ENCODE measurements at places on chromosomes 3 and 15.

GRCh38 chr15:49212897-49213296 lies 42.9 kb downstream of the GALK2 start:
- DNase-seq, result no peak

DNA sequence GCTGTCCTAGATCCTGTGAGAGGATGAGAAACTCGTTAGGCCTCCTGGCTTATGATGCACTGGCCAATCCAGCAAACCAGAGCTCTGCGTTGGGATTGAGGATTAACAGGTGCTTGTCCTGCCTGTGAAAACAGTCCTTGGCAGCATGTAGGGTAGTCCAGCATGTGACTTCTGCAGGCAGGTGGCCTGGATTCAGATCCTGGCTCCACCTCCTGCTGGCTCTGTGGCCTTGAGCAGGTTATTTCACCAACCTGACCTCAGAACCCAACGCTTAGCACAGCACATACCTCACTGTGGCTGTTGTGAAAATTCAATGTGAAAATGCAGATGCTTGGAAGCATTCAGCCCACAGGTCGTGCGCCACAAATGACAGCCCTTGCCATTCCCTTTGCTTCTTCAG lies 33.6 kb downstream of the PLA2G4D start:
- no peak for DNase-seq

DNA sequence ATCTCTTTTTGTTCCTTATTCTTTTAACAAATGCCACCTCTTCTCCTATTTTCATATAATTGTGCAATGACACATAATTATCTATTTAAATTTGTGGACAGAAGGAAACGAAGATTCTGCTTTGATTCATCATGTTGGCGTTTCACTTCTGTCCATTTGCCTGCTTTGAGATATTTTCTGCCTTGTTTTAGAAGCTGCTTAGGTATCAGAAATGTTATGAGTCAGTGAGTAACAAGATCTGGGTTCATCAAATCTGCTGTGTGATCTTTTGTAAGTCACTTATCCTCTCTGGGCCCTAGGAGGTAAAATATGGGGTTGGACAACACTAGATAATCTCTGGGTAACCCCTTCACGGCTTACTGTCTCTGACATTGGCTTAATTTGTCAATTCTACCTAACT lies 7.3 kb upstream of the MINDY4B start:
- no peak for DNase-seq

GRCh38 chr3:51403675-51404074 lies 12.6 kb downstream of the RBM15B start:
- DNase-seq, result no peak

GRCh38 chr3:34394978-34395748 lies 596.7 kb downstream of the PDCD6IP start:
- no peak for DNase-seq

- DNase-seq, result no peak
Measured at GRCh38 chr15:58698887-58699641, 50.4 kb downstream of the ADAM10 start.

- no peak for DNase-seq
Measured at GRCh38 chr3:177948716-177949425, 587.4 kb upstream of the KCNMB2 start.

DNA sequence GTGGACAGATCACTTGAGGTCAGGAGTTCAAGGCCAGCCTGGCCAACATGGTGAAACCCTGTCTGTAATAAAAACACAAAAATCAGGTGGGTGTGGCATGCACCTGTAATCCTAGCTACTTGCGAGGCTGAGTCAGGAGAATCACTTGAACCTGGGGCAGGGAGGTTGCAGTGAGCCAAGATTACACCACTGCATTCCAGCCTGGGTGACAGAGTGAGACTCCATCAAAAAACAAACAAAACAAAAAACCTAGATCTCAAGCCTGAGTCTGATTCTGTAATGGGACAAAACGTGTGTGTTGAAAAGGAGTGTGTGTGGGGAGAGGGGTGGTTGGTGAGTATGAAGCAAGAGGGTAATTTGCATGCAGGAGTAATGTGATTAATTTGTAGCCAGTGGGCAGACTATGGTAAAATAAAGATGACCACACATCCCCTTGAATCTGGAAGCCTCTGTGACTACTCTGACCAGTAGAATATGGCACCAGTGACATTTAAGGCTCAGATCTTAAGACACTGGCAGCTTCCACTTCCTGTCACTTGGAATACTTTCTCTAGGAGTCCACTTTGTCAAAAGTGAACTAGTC lies 18.4 kb upstream of the OPA1 start:
- no peak for DNase-seq

- DNase-seq, result no peak
Measured at GRCh38 chr15:58951388-58952007, 18.0 kb upstream of the SLTM start.

- DNase-seq, result no peak
Measured at GRCh38 chr15:60752973-60753720, 274.2 kb upstream of the ICE2 start.

DNA sequence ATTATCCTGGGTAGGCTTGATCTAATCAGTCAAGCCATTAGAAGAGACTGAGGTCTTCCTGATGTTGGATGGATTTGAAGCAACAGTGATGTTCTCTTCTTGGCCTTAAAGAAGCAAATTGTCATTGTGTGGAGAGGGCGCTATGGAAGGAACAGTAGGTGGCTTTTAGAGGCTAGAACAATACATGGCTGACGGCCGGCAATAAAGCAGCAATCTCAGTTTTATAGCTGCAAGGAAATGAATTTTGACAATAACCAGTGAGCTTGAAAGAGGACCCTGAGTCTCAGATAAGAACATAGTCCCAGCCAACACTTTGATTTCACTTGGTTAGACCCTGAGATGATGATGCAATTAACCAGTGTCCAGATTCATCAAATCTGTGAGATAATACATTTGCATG lies 302.1 kb downstream of the NSUN3 start:
- DNase-seq, result no peak

- no peak for DNase-seq
Measured at GRCh38 chr3:192825657-192826200, 91.9 kb downstream of the MB21D2 start.

DNA sequence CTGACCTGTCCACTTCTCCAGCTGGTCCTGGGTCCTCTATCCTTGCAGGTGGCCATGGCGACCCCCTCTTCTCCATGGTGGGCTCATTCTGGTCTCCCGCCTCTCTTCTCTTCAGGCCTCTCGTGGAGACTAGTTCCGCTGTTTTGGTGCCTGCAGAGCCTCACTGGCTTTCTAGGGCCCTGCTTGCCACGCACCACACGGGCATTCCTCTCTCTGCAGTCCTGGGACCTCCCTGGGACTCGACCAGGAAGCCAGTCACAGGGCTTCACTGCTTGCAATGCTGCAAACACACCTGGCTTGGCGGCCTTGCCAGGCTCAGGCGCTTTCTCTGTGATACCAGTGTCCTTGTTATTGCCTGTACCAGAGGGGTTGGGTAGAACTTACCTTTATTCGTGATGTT lies 9.1 kb downstream of the SLC28A1 start:
- no peak for DNase-seq

GRCh38 chr3:128709506-128710210 lies 16.3 kb upstream of the RAB7A start:
- no peak for DNase-seq

- DNase-seq, result peak; percentile 3
Measured at GRCh38 chr15:57591822-57592367, at the start of gene MYZAP. Gene MYZAP, plus strand, starts transcription at chr15:57591904. Its CDS starts 131 bp downstream, at chr15:57592035.

DNA sequence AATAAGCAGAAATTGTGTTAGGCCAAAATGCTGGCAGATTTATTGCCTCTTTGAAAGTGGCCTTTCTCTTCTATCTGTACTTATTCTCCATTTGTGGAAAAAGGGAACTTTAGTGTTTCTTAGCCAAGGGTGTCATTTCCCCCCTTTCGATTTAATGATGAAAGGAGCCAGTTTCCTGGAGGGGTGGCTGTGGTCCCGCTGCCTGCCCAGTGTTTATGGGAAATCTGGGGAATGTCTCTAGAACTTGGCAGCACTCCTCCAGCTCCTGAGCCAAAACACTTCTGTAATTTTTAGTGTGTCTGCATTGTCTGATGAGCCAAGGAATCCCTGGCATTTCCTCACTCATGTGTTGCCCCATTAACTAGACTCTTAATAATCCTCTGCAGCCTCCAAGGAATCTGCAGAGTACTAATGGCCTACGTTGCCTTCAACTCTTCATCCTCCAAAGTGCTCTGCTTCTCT lies 448.8 kb downstream of the GRM7 start:
- DNase-seq, result no peak

GRCh38 chr3:56788521-56788920 lies 13.2 kb downstream of the ARHGEF3 start:
- no peak for DNase-seq

DNA sequence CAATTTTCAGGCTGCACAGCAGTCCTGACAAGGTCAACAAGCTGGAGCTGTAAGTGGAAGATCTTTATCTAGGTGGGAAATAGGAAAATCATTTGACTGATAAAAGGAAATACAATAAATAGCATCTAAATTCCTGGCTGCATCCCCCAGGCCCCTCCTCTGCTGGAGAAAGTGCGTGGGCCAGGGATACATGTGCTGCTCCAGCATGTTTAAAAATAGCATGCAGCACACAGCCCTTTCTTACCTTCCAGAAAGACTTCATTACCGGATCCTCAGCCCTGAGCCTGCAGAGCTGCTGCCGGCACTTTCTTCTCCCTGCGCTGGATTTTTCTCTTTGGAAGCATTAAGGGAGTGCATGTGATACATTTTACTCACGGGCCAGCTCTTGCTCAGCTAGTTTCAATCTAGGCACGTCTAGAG lies 77.3 kb downstream of the HMG20A start:
- no peak for DNase-seq

DNA sequence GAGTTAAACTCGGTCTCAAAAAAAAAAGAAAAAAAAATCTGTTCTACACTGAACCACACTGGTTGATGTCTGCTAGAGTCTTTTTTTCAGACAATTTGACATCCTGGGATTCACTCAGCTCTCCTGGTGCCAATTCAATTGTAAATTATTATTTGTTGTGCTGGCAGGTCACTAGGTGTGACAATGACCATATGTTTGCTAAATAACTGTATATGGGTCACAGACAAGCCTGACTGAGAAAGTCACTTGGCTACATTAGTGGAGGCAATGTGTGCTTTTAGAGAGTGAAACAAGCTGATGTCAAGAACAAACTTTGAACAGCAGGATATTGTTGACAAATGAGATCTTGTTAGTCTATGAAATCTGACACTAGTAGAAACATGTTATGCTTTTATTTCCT lies 1379.1 kb downstream of the ZPLD1 start:
- no peak for DNase-seq

DNA sequence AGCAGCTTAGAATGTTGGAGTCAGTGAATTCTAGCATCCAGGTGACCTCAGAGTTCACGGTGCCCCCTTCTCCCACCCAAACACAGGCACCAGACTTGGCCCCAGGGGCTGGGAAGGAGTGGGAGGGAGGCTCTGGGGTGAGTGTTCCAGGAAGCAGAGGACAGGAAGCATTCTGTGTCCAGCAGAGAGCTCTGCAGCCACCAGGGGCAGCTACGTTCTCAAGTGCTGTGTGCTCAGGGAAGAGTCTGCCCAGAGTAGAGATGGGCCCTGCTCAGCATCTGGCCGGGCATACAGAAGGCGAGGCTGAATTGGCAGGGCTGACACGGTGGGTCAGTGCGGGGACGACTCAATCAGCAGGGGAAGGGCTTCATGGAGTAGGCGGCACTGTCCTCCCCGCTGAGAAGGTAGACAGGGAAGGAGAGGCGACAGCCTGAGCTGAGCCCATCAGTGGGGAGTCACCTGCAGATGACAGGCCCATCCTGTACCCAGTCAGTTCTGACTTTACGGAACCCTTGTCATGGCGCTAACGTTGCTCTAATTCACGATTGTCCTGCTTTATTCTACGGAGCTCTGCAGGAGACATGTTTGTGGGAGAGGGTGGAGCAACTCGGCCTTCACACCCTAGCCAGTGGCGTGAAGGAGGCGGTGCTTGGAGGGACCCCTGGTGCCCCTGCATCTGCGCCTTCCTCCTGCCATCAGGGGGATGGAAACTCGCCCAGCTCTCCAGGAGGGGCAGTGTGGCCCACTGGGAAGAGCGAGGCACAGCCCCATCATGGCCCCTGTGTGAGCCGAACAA lies 82.2 kb downstream of the C3orf70 start:
- DNase-seq, result no peak

GRCh38 chr15:77980098-77980497 lies 97.4 kb downstream of the TBC1D2B start:
- no peak for DNase-seq

DNA sequence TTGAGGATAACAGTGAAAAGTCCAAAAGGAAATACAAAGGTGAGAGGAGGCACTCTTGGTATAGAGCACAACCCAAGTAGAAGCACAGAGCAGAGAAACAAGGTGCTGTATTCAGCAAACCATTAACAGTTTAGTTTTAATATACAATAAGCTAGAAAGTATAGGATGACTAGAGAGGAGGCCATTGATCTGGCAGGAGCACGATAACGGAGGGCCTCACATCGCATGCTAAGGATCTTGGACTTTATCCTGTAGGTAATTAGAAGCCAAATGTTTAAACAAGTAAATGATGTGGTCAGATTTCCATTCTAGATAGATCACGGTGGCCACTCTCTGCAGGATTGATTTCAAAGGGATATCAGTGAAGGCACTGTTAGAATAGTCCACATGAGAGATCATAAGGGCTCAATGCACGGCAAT lies 935.0 kb downstream of the ROBO1 start:
- no peak for DNase-seq

- DNase-seq, result no peak
Measured at GRCh38 chr15:71469413-71469812, 340.9 kb upstream of the NR2E3 start.

- no peak for DNase-seq
Measured at GRCh38 chr3:166444336-166444735, 607.1 kb upstream of the BCHE start.

DNA sequence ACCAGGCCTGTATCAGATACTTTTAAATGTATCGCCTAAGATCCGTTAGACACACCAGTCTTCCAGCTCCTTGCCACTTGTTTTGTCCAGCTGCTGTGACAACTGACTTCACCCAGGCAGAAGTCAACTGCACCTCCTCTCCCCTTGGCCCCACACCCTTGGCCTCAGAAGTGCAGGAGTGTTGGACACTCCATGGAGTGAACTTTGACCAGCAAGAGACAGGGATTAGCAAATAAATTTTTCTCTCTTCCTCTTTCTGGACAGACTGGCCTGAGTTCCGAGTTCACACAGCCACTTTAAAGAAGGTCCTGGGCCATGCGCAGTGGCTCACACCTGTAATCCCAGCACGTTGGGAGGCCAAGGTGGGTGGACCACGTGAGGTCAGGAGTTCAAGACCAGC lies 2.9 kb upstream of the CLN6 start:
- no peak for DNase-seq

- no peak for DNase-seq
Measured at GRCh38 chr15:90624278-90624981, 92.7 kb upstream of the BLM start.
